ENCODE measurements at places on chromosomes 11 and 22. TPM values are rescaled to one million over a fixed set of nuclear protein-coding genes. Genes with fewer than 3 reads are reported as not detected.

Gene CREB3L1
- 1.5 TPM for total RNA-seq

Gene OR56B4
- not detected for total RNA-seq

Gene PGM2L1
- total RNA-seq = 5.6 TPM

Gene PDE2A
- 2.1 TPM for total RNA-seq

Gene RBM4B
- total RNA-seq = 21.5 TPM

Gene TMEM191C
- total RNA-seq = 0.85 TPM

Gene LDHAL6A
- total RNA-seq = not detected

Gene LTO1
- total RNA-seq = 16.7 TPM

Gene TEX12
- total RNA-seq = 0.50 TPM

Gene APOL1
- total RNA-seq = 1.0 TPM
